ENCODE measurements at places on chromosomes 11 and 22. TPM values are rescaled to one million over a fixed set of nuclear protein-coding genes. Genes with fewer than 3 reads are reported as not detected.

The CTSC gene
- 26.1 TPM for polyA plus RNA-seq

The IRF7 gene
- 14.9 TPM for polyA plus RNA-seq

The LRRC74B gene
- polyA plus RNA-seq = 0.18 TPM

The KIRREL3 gene
- 0.80 TPM for polyA plus RNA-seq

The OR56A1 gene
- polyA plus RNA-seq = not detected

The DNAJB7 gene
- polyA plus RNA-seq = 0.47 TPM

The HOATZ gene
- polyA plus RNA-seq = not detected

GRCh38 chr11:112227471-112227870 is 1.2 kb downstream of the PTS start:
- no peak for DNase-seq

- no peak for DNase-seq
Observed at GRCh38 chr11:10181811-10182210, 112.2 kb downstream of the SBF2 start.

- DNase-seq = no peak
Observed at GRCh38 chr11:66011785-66012303, at the start of gene CST6. Gene CST6, plus strand, starts transcription at chr11:66012008. Its CDS starts 37 bp downstream, at chr11:66012045.

DNA sequence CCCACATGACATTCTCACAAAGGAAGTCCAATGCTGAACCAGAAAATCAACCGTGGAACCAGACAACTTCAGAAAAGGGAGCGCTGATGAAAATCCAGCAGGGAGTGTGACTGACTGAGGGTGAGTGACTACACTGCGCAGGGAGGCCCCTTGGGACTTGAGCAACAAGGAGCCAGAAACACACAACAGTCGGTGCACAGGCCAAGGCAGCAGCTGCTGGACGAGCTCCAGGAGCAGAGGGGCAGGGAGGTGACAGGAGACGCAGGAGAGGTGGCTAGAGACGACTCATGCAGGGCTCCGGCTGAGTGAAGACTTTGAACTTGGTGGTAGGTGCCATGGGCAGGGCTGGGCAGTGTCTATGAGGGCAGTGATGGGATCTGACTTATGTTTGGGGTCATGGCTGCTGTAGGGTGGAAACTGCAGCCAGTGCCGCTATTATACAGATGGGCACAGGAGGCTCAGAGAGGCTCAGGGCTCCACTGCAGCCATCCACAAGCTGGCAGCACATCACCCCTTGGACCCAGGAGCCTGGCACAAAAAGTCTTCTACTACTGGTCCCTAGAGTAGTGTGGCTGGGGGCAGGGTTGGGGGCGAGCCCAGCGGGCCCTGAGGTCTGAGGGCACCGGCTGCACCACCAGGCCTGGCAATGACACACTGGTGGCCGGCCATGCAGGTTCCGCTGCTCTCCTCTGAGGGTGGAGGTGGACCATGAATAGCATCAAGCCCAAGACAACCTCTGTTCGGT is 10.3 kb upstream of the FADD start:
- no peak for DNase-seq

DNA sequence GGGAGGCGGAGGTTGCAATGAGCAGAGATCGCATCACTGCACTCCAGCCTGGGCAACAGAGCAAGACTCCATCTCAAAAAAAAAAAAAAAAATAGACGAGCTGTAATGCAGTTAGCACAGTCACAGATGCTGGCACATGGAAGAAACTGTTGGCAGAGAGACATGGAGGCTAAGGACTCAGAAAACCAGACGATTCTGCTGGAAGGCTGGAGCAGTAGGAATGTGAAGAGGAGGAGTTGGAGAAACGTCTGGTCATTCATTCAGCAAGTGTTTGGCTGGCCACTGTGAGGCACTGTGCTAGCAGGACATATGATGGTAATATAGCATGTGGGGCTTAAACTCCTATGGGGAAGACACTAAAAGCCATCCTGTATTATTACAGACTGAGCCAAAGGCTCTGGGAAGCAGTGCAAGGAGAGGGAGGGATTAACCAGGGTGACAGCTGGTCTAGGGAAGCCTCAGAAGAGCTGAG is 5.0 kb downstream of the UQCR10 start:
- DNase-seq = peak; percentile 39

GRCh38 chr11:119952441-119952840 is 185.5 kb downstream of the TRIM29 start:
- no peak for DNase-seq

DNA sequence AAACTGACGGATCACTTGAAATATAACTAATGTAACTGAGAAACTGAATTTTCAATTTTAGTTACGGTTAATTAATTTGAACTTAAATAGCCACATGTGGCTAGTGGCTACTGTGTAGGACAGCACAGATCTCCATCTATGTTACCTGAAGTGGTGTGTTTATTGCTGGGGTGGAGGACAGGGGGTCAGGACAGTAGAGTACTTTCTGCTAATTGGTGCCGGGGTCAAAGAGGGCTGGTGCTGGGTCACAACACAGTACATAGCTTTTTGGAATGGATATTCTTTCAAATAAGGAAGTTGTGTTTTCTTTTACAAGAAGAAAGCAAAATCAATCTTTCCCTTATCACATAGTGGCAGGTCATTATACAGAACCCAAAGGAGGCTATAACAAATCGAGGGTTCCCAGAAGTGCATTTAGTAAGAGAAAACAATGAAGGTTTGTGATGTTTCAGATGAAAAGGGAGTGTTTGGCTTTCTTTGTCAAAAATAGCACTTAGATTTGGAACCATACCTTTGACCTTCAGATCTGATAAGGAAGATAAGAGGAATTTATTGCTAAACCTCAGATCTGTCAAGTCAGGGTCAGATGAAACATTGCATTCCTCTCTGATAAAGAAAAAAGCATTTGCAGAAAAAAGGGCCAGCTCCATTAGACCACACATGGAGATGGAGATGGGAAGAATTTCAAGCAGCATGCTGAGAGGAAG is 384.5 kb downstream of the AASDHPPT start:
- DNase-seq = no peak

DNA sequence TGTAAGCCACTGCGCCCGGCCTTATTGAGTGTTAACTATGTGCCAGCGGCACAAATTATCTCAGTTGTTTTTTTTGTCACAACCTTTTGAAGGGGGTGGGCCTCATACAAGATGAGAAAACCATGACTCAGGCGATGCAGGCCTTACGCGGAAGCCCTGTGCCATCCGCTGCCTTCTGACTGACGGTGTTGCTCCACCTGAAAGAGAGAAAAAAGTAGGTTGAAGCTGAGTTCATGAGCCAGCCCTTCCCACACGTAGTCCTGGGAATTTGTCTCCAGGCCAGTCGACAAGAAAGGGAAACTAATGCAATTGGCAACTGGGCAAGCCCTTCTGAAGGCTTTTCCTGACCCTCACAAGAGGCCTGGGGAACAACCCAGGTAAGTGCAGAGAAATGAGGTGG is 96.9 kb upstream of the CRYBB3 start:
- no peak for DNase-seq
